ENCODE measurements at places on chromosomes 7 and 10. TPM values are rescaled to one million over a fixed set of nuclear protein-coding genes. Genes with fewer than 3 reads are reported as not detected.

DNA sequence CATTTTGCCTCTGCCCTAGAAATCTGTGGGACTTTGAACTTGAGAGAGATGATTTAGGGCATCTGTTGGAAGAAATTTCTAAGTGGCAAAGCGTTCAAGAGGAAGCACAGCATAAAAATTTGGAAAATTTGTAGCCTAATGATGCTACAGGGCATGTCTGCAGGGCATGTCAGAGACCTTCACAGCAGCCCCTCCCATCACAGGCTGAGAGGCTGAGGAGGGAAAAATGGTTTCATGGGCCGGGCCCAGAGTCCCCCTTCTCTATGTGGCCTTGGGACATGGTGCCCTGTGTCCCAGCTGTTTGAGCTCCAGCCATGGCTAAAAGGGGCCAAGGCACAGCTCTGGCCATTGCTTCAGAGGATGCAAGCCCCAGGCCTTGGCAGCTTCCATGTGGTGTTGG is 203.0 kb downstream of the STK31 start:
- no peak for DNase-seq

IGFBP3 gene
- total RNA-seq = 386 TPM

DNA sequence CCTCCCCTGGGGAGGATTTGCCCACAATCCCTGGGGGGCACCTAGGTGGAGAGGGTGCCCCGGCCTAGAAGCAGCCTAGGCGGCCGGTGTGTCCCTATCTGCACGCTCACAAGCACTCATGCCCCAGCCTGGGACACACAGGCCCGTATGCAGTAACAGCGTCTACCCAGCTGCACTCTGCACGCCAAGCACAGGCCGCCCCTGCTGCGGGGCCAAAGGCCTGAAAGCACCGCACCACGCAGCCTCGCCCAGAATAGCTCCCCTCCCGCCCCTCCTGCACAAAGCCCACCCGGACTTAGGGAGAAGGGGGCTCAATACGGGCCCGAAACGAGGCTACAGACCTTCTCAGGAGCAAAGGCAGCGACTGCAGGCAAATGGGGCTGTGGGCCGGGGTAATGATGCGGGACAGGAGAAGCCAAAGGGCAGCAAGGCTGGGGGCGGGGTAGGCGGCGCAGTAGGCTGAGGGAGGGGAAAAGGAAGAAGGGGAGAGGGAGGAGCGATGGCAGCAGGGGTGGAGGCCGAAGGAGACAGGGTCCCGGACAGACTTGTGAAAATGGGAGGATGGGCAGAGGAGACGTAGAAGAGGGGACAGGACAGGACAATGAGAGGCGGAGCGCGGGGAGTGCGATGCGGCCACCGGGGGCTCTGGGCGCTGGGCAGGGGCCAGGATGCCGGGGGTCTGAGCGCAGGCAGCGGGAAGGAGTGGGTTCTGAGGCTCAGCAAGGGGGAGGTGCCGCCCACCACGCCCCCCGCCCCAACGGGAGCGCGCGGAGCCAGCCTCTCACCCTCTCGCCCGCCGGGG is 544 bp downstream of the GPRIN2 start:
- DNase-seq = peak; percentile 31

DNA sequence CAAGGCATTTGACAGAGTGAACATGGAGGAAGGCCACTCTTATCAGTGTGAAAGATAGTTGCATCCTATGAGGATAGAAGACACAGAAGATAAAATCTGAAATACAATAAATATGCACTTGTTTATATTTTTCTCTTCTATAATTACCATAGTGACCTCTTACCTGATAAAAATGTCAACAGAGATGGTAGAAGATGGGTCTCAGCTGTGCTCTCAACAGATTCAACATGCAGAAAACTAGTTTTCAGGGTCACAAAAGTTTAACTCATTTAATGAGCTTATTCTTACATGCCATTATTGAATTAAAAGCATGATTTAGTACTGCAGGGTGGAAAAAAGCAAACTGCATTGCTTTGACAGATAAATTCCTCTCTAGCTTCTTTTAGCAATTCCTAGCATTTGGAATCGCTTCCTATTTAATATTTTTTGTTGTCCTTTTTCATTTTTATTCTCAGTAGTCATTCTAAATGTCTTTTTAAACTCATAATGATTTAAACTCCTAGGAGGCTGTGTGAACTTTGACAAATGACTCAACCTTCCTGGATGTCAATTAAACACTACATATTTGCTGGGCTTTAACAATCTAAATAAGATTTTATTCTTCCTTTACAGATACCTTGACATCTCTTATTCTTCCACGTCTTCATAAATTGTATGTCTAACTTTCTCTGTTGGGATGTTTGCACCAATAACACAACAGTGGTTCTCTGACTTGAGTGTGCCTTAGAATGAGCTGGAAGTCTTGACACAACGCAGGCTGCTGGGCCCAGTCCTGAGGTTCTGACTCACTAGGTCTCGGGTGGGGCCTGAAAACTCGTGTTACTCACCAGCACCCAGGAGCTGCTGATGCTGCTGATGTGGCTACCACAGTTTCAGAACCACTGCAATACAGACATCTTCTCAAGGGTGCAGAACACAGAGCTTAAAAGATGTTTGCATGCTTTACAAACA is 565.5 kb upstream of the IGFBP3 start:
- no peak for DNase-seq

- DNase-seq = no peak
Measured at GRCh38 chr10:71220689-71221540, 8.5 kb downstream of the UNC5B start.

GRCh38 chr10:11469575-11470391 is 141.7 kb downstream of the USP6NL start:
- DNase-seq = no peak

- peak; percentile 5 for DNase-seq
Measured at GRCh38 chr10:92291921-92292845, 1.2 kb downstream of the MARCHF5 start.

ABCC2 gene
- total RNA-seq = 132 TPM

Measured in PC-9 (cell line).